ENCODE measurements at places on chromosomes 1 and 21.

GRCh38 chr1:242827538-242827937 is 303.0 kb upstream of the PLD5 start:
- no peak for DNase-seq

DNA sequence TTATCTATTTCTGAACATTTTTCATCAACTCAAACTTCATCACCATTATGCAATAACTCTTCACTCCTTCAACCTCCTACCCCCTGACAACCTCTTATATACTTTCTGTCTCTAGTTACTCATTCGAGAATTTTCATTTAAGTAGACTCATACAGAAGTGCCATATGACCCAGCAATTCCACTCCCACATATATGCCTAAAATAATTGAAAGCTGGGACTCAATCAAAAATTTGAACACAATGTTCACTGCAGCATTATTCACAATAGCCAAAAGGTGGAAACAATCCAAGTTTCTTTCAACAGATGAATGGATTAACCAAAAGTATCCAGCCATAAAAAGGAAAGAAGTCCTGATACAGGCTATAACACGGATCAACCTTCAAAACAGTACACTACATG is 24.1 kb downstream of the COL11A1 start:
- DNase-seq = no peak

- no peak for DNase-seq
Observed at GRCh38 chr1:2411801-2412394, 466 bp downstream of the PEX10 start.

- no peak for DNase-seq
Observed at GRCh38 chr1:24438423-24438901, 22.9 kb downstream of the NIPAL3 start.

DNA sequence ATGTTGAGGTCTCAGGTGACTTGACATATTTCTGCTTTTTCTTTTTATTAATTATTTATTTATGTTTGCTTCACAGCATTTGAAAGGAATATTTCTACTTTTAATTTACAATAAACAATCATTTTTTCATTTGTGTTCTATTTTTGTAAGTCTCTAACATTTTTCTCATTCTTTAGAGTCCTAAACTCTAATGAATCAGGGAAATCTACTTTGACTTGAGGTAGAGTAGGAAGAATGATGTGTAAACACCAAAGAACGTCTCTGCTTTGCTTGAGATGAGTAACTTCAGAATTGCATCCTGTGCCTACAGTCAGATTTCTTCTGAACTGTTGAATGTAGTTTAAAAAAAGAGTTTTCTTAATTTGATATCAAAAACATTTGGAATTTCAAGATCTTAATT is 65.2 kb downstream of the CNST start:
- no peak for DNase-seq

- DNase-seq = no peak
Observed at GRCh38 chr1:44390277-44390676, 14.8 kb upstream of the RNF220 start.

All from activated gamma-delta T cell (primary cell).